ENCODE measurements at places on chromosomes 16 and 17.

DNA sequence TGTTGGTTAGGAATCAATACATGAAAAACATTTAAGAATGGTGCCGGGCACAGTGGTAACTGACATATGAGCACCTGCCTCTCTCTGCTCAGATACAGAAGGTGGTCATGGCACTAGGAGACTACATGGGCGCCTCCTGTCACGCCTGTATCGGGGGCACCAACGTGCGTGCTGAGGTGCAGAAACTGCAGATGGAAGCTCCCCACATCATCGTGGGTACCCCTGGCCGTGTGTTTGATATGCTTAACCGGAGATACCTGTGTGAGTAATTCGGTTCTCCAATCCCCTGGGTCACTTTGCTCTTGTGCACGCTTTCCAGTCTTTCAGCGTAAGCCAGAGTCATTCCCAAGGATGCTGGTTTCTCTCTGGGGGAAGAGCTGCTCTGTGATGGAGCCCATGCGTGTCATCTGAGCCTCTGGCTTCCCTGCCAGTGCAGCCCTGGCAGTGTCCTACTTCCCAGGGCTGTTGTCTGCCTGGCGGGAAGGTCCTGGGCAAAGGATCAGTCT is 3.0 kb upstream of the CD68 start:
- DNase-seq = no peak

- no peak for DNase-seq
Measured at GRCh38 chr16:85625485-85626117, 12.5 kb downstream of the GSE1 start.

GRCh38 chr16:71464231-71464630 is 2.2 kb upstream of the ZNF23 start:
- DNase-seq = no peak

- DNase-seq = no peak
Measured at GRCh38 chr16:12170103-12171040, 193.8 kb downstream of the SNX29 start.

- no peak for DNase-seq
Measured at GRCh38 chr17:49397586-49397985, 17.1 kb downstream of the PHB1 start.

GRCh38 chr17:76234354-76234679 is 6.0 kb downstream of the RNF157 start:
- no peak for DNase-seq

DNA sequence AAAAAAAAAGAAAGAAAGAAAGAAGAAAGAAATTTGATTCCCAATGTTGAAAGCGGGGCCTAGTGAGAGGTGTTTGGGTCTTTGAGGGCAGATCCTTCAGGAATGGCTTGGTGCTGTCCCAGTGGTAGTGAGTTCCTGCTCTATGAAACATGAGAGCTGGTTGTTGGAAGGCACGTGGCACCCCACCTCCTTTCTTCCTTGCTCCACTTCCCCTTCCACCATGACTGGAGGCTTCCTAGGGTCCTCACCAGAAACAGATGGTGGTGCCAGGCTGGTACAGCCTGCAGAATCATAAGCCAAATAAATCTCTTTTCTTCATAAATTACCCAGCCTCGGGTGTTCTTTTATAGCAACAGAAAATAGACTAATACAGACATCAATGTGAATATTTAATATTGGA is 147.3 kb upstream of the KCNJ18 start:
- DNase-seq = no peak

DNA sequence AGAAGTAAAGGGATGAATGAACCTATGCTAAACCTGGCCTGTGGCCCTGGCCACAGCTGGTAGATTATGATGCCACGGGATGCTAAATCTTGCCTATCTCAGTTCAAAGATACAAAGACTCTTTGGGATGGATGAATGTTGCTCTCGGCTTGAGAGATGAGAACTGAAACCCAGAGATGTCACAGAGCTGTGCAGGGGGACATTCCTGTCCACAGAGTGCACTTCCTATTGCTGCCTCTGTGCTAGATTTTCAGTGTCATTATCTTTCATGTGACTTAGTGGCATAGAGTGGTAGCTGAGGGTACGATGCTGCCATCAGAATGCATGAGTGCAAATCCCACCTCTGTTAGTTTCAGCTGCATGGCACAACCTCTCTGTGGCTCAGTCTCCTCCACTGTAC is 2.3 kb upstream of the MT1M start:
- DNase-seq = no peak

Measured in midbrain (tissue), 1 donor.